ENCODE measurements at places on chromosomes 7 and 10.

DNA sequence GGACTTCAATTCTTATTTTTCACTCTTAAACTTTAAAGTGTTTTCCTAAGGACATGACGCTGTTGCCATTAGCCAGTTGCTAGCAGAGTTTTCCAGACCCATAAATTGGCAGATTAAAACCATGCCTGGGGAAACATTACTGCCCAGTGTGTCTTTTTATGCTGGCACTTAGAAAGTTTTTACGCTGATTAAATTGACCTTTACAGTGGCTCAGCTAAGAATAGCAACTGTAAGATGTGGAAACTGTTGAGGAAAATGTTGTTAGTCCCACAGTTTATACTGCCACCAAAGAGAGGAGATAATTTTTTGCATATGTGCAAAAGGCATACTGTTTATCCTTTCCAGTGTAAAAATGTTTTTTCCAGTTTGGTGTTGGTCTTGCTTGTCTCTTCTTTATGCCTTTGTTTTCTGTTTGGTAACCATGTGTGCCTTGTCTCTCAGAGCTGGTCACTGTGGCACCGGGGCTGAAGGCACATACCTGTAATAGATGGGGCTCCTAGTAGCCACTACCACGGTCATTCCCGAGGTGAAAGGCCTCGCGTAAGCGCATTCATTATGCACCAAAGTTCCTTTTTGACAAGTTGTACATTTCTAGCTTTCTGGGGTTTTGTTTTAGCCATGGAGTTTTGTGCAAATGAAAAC, 45.3 kb downstream of the CYP17A1 start:
- no peak for DNase-seq

DNA sequence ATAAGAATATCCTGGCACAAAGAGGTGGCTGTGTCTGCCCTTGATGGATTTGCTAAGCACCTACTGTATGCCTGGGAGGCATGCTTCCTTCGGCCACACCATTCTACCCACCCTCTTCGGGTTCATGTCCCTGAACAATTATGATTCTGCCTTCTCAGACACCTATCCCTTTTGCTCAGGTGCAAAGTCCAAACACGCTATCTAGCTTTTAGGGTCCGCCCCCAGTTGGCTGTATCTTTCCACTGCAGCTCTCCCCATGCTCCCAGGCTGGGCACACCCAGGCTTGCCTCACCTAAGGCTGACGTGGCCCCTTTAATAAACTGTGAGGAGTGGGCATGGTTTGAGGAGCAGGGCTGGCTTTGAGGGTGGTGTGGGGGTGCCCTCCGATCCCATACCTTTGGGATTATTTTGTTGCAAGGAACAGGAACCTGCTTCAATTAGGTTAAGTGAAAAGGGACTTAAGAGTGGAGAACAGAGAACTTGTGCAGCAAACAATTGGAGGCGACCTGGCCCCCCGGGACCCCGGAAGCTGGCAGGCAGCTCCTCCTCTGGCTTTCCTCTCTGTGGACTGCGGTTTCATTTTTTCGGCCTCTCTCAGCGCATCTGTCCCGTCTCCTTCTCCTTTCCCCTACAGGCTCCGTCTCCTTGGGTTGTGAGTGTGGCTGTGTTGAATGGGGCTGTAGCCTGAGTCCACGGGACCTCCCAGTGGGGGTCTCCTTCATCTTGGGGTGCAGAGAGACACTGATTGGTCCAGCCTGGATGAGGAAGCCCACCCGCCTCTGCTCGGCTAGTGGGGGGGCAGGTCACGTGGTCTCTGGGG, 3.8 kb downstream of the CLIP2 start:
- DNase-seq, result no peak

DNA sequence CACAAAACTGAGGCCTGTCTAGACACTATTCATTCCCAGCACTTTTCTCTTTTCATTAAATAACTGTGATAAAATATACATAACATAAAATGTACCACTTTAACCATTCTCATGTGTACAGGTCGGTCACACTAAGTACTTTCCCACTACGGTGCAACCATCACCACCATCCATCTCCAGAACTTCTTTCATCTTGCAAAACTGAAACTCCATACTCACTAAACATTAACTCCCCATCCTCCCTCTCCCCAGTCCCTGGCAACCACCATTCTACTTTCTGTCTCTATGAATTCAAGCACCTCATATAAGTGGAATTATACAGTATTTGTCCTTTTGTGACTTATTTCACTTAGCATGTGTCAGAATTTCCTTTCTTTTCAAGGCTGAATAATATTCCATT, 53.0 kb downstream of the ARHGAP12 start:
- DNase-seq, result no peak

DNA sequence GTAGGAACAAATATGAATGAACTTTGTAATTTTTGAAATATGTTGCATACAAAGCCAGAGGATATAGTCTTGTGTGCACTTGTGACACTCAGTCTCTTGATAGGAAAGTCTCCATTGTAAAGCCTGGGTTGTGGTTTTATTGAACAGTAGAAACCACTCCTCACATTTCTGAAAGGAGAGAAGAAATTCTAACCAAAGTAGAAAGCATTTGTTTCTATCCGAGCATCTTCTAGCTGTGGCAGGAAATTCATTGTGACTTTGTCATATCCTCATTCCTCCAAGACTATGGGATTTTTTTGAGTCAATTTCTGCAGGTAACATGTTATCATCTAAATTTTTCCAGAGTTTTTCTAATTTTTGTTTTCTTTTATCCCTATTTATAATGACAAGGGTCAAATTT, 55.5 kb upstream of the NCF1 start:
- no peak for DNase-seq

DNA sequence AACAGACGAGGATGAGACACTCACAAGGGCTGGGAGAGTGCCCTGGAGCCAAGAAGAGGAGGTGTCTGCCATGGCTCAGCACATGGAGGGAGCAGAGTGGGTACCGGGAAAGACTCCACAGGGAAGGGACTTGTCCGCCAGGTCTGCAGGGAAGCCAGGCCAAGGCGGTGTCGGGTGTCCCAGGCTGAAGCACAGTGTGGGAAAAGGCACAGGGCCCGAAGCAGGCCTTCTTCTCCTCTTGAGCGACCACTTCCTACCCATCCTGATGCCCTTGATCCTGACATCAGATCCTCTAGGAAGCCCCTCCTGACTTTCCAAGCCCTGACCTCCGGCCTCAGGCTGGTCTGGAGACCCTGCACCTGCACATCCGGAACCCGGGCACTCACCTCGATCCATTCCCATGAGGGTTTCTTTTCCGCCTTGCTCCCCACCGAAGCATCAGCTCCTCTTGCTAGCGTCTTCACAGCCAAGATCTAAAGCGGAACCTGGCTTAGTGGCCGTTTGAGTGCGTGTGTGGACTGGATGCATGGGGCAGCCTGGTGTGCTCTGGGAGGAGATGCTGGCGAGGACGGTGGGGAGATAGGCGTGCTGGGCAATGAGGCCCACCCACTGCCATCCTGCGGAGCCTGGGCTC, 8.5 kb downstream of the CALML3 start:
- DNase-seq, result no peak

GRCh38 chr7:12291870-12292269, 80.8 kb downstream of the TMEM106B start:
- DNase-seq, result no peak

GRCh38 chr10:61822781-61823230, 78.7 kb upstream of the ARID5B start:
- no peak for DNase-seq

DNA sequence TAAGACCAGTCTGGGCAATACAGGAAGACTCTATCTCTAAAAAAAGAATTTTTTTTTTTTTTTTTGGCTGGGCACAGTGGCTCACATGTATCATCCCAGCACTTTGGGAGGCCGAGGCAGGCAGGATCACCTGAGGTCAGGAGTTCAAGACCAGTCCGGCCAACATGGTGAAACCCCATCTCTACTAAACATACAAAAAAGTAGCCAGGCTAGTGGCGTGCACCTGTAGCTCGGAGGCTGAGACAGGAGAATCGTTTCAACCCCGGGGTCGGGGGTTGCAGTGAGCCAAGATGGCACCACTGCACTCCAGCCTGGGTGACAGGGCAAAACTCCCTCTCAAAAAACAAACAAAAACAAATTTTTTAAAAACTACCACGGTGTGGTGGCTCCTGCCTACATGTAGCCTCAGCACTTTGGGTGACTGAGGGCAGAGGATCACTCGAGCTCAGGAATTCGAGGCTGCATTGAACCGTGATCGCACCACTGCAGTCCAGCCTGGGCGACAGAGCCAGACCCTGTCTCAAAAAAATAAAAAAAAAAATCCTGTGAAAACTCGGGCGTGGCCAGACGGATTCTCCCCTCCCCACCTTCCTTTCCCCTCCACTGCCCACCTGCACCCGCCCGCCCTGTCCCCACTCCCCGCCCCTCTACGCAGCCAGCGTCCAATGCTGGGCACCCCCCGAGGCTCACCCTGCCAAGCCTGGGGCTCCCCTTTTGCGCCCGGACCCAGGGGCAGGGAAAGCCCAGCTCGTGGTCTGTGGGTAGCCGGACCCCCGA, 745 bp upstream of the ORAI2 start:
- no peak for DNase-seq

- DNase-seq, result no peak
Observed at GRCh38 chr7:27723085-27723484, 16.9 kb upstream of the TAX1BP1 start.

- DNase-seq, result no peak
Observed at GRCh38 chr7:77473229-77474005, 57.3 kb upstream of the GSAP start.

- DNase-seq, result no peak
Observed at GRCh38 chr7:101580596-101580995, 48.5 kb downstream of the MYL10 start.

GRCh38 chr7:100400656-100401055, 27.4 kb downstream of the PILRA start:
- DNase-seq, result no peak

DNA sequence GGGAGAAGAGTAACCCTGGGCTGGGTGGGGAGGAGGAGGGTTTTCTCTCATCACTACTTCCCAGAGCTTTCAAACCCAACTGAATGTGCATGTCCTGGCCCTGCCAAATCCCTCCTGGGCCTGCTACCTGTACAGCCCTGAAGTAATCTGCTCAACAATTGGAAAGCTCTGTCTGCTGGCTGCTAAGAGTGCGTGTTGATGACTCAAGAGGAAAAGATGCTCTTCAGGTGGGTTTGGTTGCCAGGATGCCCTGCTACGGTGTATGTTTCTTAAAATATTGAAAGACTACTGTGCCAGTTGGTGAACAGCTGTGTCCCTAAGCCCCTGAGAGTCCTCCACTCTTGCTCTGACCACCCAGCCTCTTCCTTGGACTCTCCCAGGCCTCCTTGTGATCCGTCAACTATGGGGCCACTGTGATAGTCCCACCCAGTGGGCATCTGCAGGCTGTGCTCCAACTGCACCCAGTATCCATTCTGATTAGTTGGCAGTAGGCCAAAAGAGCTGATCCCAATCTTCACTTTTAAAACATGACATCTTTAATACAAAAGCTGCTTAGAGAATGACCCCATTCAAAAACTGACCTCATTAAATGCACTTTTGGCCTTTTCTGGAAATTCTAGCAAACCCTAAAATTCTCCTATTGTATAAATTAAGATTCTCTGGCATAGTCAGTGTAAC, 85.6 kb downstream of the AOAH start:
- DNase-seq, result no peak

DNA sequence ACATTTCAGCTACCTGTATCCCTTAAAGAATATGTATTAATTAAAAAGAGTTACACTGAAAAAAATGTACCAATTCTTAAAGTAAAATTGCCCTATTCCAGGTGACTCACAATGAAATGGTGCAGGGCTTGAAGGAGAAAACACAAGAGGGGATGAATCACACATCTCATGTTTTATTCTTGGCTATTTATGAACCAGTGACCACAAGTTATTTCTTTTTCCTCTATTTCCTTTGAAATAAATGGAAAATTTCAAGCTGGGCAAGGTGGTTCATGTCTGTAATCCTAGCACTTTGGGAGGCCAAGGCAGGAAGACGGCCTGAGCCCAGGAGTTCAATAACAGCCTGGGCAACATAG, 106.8 kb downstream of the UBE2H start:
- DNase-seq, result no peak

DNA sequence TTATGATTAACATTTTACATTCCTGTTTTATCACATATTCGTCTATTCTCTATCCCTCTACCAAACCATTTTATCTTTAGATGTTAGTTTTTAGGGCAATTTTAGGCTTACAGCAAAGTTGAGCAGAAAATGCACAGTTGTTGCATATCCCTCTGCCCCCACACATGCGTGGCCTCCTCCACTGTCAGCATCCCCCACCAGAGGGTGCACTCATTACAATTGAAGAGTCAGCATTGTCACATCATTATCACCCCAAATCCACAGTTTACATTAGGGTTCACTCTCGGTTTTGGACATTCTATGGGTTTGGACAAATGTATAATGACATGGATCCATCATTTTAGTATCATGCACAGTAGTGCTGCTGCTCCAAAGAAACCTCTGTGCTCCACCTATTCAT, 86.4 kb downstream of the WDR37 start:
- no peak for DNase-seq

DNA sequence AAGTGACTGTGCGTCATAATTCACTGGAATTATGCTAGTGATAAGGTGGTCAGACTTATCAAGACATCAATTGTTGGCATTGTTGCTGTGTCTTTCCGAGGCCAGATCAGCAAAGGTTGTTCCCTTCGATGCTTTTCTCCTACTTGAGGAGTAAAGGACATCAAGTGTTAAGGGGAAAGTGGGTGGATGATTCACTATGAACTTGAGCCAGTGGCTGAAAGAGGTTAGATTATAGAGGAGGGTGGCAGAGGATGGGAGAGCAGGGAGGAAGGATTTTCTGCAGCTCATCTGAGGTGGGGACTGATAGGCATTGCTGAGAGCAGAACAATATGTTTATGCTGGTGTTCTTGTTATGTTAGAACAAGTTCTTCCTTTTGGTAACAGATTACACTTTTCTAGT, 131.4 kb upstream of the AGR3 start:
- DNase-seq, result no peak

DNA sequence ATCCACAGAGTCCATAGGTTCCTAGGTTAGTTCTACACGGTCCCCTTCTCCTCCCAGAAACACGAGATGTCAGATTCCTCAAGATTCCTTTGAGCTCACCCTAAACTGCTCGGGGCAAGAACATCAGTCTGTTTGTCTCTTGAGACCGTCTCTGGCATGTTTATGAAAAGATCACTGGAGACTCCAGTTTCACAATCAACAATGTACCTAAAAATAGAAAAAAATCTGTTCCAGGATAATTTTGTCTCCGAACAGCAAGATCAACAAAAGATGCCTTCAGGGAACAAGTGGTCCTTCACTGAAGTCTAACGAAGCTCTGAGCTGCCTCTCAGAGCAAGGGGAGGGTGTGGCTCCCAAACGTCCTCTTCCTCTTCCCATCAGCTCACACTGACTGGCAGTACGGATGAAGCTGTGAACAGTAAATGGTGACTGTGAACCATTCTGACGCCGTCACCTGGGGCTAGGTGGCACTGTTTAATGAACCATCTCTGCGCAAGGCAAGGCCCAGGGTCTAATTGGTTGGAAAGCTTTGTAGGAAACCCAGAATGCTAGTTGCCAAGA, 156.2 kb upstream of the LYZL1 start:
- no peak for DNase-seq

- no peak for DNase-seq
Observed at GRCh38 chr10:92011560-92012214, 88.1 kb downstream of the BTAF1 start.
